ENCODE measurements at places on chromosomes 5 and 9.

GRCh38 chr9:35060548-35061207 is 11.7 kb downstream of the VCP start:
- DNase-seq = no peak

GRCh38 chr5:78509145-78509865 is 139.3 kb downstream of the LHFPL2 start:
- peak; percentile 19 for DNase-seq

DNA sequence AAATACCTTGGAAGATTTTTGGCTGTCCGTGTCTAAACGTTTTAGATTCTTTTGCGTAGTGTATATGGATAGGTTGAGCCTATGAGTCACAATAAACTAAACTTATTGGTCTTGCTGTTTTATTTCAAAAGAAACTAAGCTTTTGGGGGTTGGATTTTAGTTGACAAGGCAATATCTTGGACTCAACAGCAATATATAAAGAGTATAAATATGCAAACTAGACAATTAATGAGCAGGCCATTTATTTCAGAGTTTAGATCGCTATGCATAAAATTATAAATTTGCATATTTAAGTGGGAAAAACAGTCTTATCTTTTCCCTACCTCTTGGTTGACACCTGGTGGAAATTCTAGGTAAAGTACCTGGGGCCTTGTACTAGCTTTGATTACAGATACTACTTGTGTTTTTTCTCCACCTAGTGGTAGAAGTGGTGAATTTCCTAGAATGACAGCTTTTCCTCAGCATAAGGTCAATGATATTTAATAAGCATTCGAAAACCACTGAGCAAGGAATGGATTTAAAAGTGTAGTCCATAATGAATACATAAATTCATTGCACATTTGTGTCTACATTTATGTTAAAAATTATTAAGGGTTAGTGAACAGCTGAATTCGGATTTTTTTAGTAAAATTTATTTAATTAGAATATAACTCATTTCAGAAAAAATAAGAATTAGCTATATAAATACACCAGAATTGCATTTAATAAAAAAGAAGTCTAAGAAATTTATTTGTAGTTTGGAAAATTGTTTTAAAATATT is 1.7 kb upstream of the ARRDC3 start:
- peak; percentile 74 for DNase-seq

DNA sequence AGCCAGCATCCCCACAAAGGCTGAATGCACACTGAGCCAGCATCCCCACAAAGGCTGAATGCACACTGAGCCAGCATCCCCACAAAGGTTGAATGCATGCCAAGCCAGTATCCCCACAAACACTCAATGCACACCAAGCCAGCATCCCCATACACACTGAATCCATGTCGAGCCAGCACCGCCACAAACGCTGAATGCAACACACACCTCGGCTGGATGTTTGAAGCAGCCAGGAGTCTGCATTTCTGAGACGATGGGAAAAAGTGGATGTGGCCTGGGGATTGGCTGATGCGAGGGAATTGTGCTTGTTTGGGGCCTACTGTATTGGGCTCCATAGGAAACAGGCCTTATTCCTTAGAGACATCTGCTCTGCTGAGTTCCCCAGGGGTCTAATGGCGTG is 30.9 kb upstream of the CEP72 start:
- DNase-seq = no peak

DNA sequence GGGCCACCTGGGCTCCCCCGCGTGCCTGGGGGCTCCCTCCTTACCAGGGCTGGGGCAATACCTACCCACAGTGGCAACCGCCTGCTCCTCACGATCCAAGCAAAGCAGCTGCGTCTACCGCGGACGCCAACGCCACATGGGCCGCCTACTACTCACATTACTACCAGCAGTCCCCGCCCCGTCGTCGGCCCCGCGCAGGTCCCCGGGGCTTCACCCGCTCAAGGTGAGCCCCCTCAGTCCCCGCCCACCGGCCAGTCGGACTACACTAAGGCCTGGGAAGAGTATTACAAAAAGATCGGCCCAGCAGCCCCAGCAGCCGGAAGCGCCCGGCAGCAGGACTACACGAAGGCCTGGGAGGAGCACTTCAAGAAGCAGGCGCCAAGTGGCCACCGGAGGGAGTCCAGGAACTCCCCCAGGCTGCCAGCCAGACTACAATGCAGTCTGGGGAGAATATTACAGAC is 106.0 kb upstream of the MTAP start:
- DNase-seq = no peak

DNA sequence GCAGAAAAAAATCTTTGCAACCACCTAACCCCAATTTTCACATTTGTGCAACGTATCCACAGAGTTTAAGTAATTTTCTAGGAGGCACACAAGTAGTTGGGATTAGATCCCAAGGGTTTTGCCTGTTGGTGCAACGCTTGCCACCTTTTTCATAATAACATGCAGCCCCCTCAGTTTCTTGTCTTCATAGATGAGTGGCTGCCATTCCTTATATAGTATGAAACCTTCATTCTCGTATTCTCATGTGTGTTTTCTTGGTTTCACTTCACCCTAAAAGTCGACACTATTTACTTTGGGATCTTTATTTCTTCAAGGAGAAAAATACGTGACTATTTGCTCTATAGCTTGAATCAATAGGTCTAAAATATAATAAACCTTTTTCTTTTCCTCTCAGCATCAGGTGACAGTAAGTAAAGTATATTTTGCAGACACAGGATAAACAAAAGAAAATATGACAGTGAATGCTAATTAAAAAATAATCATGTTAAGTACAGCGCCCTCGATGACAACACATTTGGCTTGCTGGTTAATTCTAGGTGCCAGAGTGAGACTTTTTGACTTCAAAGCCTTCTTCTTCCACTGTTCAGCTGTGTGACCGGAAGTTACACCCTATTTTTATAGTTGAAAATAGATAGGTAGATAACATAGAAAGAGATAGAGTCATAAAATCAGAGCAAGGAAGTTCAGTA is 342.8 kb upstream of the CCNG1 start:
- no peak for DNase-seq

GRCh38 chr5:57299986-57300385 is 126.1 kb downstream of the GPBP1 start:
- DNase-seq = peak; percentile 19

- peak; percentile 81 for DNase-seq
Measured at GRCh38 chr5:150436141-150436680, 13.3 kb downstream of the RPS14 start.

- peak; percentile 92 for DNase-seq
Measured at GRCh38 chr9:95018099-95018936, 291.8 kb downstream of the AOPEP start.

- no peak for DNase-seq
Measured at GRCh38 chr5:94196953-94197352, 421.5 kb downstream of the KIAA0825 start.

DNA sequence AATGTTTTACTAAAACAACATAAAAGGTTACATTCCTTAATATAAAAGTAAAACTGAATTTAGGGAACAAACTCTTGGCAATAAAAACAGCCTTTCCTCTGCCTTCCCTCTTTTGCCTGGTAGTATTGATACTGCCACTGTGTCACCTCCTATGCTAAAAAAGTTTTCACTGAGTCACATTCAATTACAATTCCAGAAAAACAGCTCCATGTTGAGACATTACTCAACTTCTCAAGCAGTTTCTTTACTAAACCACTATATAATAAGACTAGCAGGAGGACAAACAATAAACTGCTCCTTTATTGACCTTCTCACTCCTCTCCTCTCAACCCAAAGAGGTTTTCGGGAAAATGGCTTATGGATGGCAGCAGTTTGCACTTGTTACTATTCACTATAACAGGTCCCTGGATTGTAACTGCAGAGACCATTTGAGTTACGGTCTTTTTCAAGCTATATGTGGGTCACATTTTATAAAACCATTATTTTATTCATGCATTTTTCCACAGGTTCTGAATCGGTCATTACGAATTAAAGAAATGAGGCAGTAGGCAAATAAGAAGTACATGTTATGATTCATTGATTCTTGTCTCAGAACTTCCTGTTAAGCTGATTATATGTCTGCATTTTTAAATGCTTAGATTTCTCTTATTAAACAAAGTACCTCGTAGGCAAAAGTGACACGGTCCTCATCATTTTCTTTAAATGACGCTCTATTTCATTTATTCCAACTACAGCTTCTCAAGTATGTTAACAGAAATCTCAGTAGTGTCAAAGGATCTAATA is 2.1 kb downstream of the ZDHHC21 start:
- no peak for DNase-seq

DNA sequence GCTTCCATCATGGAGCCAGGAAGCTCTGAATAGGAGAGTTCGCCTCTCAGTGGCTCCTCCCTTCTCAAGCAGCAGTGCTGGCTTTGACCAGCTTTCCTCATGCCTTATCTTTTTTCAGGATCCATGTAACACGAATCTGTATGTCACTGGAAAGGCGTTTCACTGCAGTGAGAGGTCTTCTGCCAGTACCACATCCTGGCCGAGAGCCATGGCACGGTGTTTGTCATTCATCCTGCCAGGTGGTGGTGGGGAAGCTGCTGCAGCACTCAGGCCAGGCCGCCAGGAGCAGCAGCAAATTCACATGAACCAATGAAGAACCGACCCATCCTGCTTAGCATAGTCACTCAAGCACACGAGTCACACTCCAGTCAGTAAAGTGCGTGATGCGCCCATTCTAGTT is 179.0 kb downstream of the FANCC start:
- DNase-seq = no peak

DNA sequence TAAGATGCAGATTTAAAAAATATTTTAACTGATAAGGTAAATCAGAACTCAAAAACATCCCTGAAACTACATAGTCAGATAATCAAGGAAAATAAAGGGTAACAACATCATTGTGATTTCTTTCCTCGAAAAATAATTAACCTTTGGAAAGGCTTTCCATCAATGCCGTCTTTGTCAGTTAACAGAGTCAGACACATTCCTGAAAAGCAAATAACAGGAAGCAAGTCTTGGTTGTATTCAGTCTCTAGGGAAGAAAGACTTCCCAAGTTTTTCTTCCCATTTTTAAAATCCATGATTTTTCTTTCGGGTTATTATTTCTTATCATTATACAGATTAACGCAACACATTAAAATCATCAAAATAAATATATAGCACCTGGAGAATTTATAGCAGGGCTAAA is 256.4 kb upstream of the CDH6 start:
- no peak for DNase-seq

DNA sequence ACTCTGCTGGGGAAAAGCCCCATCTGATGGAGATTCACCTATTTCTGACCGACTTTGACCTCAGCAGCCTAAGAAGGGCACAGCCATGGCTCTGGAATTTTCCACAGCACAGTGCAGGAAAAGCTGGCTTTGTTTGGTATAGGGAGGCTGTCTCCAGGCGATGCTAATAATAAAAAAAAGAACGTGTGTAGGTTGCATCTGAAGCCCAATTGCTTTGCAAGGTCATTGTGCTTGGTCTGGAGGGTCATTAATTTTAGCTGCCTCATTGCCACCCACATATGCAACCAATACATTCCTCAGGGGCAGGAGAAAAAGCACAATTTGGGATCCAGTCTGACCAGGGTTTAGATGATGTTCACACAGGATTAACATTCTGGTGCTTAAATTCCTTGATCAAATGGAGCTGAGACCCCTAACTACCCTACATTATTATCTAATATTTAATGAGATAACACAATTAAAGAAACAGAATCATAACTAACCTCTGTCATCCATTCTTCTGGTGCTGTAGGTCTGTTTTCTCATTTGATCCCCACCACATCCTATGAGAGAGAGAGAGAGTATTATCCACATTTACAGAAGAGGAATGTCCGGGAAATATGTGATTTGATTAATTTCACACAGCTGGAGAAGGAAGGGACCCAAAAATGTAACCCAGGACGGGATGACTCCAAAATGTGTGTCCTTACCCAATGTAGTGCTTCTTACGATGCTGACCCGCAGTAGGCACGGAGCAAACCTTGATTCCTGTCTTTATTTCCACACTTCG is 175.9 kb downstream of the RFK start:
- no peak for DNase-seq

- DNase-seq = no peak
Measured at GRCh38 chr9:77488439-77489126, 159.5 kb downstream of the GNA14 start.

DNA sequence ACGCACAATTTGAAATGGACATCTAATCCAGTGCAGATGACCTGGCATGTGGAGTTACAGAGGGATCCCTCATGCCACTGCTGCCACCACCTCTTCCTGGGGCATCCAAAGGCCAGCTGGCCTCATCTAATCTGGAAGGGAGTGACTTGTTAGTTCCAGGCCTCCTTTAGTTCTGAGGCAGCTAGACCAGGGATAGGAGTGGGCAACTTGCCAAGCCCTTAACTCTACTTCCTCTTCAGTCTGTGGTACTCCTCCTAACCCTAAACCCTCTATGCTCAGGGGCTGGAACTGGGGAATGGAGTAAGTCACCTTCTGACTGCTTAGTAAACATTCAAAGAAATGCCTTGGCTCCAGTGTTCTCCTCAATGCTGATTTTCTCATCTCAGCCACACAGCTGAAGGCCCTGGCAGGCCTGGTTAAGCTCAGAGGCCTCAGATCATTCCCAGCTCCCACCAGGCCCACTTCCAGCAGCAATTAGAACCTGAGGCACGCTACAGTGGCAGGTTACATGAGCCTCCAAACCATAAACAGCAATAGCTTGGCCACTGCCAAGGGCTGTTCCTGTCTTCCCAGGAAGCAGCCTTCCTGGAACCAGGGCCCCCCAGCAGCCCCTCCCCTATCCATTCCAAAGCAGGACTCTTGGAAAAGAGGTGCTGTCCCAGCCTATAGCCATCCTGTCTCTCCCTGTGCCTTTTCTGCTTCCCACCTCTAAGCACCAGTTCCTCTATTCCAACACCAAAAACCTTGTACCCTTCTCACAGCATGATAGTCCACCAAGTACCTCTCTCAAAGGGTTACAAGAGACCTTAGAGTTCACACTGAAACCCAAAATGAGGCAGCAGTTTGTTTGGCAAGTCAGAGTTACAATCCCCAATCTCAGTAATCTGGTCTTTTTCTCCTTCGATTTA is 2.0 kb downstream of the EIF4EBP3 start:
- DNase-seq = peak; percentile 20

- DNase-seq = no peak
Measured at GRCh38 chr9:95055334-95055850, 262.1 kb downstream of the FANCC start.

- no peak for DNase-seq
Measured at GRCh38 chr5:33267801-33268200, 173.0 kb upstream of the TARS1 start.

DNA sequence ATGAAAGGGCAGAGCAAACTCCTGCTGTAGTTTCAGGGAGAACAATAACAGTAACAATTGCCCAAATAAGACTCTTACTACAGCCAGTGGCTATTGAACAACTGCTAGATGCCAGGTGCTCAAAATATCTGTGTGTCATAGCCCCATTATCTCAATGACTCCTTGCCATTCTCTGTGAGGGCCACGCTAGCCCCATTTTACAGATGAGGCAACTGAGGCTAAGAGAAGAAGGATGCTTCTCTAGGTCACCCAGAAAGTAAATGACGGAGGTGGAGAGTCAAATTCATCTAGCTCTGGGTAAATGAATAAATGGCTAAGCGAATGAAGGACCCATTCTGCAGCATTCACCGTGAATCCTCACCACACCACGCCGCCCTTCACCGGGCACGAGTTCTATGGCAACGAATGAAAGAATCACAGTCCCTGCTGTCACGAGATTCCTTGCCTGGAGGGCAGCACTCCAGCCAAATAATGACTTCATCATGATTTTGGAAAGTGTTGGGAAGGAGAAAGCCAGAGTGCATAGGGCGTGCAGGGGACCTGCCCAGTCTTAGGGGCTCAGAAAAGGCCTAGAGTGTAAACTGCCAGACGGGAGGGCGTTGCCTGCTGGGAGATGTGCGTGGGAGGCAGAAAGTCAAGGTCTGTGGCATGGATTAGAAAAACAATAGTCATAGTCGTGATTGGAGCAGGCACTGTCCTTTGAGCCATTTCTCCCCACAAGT is 147.2 kb downstream of the C9orf50 start:
- no peak for DNase-seq
